Calu3 (cell line): ENCODE measurements at places on chromosomes 5 and 9. TPM values are rescaled to one million over a fixed set of nuclear protein-coding genes. Genes with fewer than 3 reads are reported as not detected.

DNA sequence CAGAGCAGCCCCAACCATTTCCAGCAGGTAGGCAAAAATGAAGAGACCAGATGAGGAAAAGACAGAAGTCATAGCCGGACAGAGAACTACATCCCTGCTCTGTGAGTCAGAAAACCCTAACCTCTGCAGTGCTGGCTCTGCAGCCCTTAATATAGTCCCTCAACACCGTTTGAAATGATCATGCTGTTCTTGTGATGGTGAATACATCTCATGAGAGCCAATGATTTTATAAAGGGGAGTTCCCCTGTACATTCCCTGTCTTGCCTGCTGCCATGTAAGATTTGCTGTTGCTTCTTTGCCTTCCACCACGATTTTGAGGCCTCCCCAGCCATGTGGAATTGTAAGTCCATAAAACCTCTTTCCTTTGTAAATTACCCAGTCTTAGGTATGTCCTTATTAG is 216.8 kb upstream of the RFX3 start:
- DNase-seq, result no peak

DNA sequence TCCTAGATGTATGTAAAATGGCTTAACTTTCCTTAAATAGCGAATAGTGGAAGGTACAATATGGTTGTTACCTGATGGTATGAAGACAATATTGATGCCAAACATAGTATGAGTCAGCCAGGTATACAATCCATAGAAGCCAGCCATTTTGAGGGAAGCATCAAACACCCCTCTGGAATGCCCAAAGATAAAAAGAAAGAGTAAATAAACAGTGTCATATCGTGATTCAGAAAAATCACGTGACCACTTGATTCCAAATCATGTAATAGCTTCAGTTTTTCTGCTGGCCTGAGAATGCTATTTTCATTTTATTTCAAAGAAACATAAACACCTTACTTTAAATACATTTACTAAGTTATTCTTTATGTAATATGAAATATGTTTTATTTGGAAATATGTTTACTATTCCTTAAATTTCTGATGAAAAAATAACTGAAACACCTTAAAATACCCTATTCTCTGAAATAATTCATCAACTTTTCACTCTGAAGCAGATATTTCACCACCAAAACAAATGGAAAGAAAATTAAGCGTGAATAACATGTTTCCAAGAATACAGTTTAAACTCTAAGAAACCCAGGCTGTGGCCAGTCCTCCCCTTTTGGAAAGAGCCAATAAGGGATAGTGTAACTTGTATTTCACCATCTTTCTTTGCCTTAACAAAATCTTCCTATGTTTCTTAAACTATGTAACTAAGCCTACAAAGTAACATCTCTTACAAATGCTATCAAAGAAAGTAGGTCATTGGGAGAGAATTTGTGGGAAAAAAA is 24.8 kb upstream of the CTNNAL1 start:
- DNase-seq, result no peak

GRCh38 chr9:111282845-111283244 is 47.2 kb downstream of the OR2K2 start:
- no peak for DNase-seq

HAVCR2 gene
- total RNA-seq, result 0.17 and 0.19 TPM in 2 replicates

GPR150 gene
- total RNA-seq, result 0.17 and 0.24 TPM in 2 replicates
